ENCODE measurements at places on chromosomes 3 and 15.

- DNase-seq: no peak
These were observed 801.7 kb downstream of the DIPK2A start for GRCh38 chr3:144773350-144773749.

DNA sequence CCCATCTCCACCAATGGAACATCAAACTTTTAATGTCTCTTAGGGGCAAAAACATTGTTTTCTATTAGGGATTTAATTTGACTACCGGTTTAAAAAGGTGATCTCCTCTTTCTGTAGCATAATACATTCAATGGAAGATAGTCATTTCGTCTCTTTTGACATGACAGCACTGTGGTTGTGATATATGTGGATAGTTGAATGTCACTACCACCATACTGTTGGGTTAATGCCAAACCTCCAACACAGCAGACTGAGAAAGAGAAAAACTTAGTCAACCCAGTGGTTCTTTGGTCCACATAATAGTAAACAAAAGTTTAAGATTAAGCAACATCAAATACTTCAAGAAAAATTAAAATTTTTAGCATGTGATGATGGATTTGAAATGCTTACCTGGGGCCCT lies 530.4 kb downstream of the AGBL1 start:
- DNase-seq: no peak

DNA sequence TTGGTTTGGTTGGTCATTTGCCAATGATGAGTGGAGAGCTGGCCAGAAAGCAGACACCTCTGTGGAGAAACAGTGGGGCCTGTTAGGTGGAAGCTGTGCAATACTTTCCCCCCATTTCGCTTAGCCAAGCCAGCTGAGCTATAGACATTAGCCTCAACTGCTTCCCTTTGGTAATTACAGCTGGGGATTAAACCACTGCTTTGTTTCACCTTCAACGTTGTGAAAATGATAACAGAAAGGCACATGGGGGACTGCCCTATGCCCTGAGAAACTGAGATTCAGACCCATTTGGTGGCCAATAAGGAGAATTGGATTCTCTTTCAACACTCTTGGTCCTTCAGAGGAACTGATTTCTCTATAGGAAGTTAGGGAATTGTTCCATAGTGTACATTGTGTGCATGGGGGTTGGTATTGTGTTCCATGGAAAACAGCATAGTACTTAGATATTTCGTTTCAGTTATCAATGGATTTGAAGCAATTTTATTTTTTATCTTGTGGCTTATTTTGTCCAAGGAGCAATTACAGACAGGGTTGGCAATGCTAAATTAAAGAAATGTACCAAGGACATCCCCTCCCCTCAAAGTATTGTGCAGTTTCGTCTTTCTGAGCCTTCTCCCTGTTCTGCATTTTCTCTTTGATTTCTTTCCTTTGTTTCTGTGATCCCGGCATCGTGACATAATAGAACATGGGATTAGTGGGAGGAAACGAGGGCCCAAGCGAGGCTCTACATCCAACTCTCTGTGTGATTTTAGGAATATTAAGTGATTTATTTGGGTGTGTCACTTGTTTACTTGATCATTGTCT lies 194.3 kb downstream of the FNDC3B start:
- no peak for DNase-seq

- peak; percentile 80 for DNase-seq
These were observed 108.6 kb upstream of the AADACL2 start for GRCh38 chr3:151625086-151625485.

- peak; percentile 93 for DNase-seq
These were observed 16.8 kb downstream of the BCL2L10 start for GRCh38 chr15:52095597-52096262.

DNA sequence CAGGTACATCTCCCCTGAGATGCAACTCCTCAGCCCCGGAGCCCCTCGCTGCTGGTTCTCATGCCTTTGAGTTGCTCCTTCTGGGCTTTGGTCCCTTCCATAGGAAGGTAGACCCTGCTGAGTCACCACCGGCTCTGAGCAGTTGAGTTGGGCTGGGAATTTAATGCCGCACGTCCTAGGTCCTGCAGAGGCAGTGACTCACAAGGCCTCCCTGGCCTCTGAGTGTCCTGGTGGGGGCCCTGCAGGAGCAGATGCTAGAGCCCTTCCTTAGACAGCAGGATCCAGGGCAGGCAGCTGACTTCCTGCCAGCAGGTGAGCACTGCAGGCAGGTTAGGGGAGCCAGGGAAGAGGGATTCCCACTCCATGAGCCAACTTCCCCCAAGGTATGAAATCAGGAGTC lies 5.5 kb upstream of the NTRK3 start:
- DNase-seq: no peak

- no peak for DNase-seq
These were observed 966 bp upstream of the C3orf80 start for GRCh38 chr3:160224256-160224655.

GRCh38 chr15:66773129-66773873 lies 71.3 kb downstream of the SMAD6 start:
- peak; percentile 31 for DNase-seq

DNA sequence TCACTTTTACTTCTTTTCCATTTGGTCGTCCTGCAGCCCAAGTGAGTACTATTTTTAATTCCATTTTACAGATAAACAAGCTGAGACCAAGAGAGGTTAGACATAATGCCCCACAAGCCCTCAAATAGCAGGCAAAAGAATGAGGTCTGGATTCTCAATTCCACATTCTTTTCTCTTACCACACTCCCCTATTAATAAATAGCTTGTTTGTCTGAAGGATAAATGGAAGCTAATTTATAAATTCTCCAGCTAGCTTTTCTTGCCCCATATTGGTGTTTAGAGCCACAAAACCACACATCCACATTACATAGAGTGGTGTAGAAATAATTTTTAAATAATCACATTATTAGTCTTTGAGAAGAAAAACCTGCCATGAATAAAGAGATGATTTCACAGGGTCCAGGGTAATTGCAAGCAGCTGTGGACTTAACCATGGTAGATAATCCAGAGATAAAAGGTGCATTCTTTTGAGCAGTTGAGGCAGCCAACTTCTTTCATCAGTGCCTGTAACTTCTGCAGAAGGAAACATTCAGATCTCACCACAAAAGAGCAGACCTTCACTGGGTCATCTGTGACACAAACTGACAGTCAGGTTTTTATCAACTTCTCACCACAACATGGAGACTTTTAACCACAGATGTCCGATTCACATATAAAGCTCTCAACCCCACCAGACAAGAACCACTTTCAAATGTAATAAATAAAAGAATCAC lies 313.4 kb upstream of the STT3B start:
- no peak for DNase-seq

- no peak for DNase-seq
These were observed 220.1 kb upstream of the RORA start for GRCh38 chr15:61449186-61449702.

DNA sequence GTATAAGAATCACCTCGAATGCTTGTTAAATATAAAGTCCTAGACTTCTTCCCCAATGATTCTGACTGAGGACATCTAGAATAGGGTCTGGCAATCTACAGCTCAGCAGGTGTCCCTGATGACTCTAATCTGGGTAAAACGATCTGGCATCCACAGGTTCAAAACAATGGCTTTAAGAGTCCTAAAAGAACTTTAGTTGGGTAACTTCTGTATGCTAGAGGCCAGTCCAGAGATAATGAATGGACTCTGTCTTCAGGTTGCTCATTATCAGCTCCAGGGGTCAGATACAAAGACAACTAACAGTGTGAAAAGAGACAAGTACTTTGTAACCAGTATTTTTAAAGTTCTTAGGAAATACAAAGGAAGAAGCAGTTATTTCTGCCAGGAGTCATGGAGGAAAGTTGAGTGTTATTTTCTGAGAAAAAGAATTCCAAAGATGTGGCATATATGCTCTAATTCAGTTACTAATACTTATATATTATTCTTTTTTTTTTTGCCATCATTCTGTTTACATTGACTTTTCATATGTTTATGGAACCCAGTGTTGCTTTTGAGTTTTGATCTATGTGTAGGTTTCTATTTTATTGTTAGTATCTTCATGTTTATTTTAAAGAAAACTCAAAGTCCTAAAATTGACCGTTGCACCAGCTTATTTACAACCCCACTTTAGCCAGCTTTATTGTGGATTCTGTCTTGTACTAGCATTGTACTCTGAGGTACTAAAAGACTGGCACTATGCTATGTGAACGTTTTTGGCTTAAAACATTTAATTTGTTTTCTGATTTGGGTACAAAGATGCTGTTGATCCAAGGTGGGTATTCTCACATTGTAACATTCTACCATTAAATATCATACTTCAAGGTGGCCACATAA lies 3.1 kb upstream of the GPR15 start:
- no peak for DNase-seq

GRCh38 chr3:41198526-41198925 lies 779 bp upstream of the CTNNB1 start:
- peak; percentile 18 for DNase-seq

DNA sequence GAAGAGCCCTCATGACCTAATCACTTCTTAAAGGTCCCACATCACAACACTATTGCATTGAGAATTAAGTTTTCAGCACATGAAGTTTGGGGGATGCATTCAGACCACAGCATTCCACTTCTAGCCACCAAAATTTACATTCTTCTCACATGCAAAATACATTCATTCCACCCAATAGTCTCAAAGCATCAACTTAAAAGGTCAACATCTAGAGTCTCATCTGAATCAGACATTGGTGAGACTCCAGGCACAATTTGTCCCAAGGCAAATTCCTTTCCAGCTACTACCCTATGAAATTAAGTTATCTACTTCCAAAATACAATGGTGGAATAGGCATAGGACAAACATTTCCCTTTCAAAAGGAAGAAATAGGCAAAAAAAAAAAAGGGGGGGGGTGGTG lies 64.9 kb downstream of the PLSCR2 start:
- peak; percentile 44 for DNase-seq

DNA sequence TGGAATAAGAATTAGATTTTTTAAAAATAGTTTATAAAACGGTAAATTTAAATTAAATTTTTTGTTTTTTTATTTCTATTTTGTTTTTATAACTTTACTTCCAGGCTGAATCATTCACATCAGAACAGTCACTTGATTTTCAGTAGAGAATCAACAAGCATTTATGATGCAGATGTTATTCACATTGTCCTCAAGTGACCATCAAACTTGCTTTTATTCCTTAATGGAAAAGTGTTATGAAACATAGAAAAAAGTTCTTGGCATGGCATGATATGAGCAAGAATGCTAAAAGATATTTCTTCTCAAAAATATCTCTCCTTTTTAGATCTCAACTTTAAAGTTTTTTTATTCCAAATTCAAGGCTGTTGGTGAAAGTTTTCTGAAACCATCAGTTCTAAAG lies 70.9 kb upstream of the TGFBR2 start:
- DNase-seq: peak; percentile 40

DNA sequence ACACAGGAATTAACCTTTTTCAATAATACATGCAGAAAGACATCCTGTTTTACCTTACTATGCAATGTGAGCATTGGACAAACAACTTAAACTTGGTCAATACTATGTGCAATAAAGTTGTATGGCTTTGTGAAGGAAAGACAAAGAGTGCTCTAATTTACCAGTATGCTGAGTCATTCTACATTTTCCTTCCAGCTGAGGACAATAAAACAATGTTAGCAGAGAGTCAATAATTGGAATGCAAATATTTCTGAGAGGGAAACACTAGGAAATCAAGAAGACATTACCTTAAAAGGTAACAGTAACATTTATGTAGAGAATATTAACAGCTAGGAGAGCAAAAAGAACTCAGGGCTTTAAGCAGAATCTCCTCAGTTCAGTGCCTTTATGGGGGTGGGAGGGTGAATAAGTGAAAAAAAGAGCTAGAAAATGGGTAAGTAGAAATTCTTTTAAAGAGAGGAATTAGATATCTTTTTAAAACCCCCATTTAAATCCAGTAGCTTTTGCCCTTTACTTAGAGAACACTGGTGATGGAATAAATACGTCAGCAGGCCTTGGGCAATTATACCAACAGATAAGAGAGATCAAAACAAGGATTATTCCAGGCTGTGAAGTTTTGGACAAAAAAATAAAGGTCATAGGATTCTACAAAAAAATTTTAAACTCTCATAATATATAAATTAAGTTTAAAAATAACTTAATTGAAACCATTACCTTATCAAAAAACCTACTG lies 11.6 kb upstream of the HGD start:
- peak; percentile 67 for DNase-seq

DNA sequence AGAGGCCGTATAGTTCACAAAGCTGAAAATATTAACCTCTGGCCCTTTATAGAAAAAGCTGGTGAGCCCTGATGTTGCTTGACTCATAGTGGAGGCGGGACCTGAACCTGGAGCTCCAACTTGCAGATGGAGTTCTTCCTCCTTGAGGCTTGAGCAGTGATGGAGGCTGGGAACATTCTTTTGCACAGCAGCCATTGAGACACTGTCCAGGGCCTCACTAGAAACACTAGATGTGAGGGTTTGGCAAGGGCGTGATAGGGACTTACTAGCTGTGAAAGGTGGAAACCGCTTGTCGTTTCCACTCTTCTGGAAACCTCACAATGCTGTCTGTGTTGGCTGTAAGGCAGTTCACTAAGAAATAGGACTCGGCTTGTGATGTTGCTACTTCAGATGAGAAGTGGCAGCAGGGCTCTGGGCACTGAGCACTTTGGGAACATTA lies 12.5 kb downstream of the SMAD6 start:
- DNase-seq: peak; percentile 45

GRCh38 chr3:152192936-152193672 lies 75.6 kb upstream of the MBNL1 start:
- DNase-seq: no peak

DNA sequence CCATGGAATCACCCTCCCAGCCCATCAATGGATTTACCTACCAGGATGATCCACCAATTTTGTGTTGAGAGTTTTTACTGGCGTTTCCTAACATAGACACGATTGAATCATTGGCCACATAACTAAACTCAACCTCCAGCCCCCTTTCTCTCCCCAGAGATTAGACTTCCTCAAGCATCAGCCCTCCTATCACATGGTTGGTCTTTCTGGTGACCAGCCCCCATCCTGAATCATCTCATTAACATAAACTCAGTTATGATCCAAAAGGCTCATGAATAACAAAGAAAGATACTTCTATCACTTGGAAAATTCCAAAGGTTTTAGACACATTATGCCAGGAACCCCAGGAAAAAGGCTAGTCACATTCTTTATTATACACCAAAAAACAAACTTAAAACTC lies 21.2 kb downstream of the PRKAR2A start:
- peak; percentile 63 for DNase-seq

GRCh38 chr15:40828447-40829036 lies at the start of gene PPP1R14D:
Gene PPP1R14D, minus strand, starts transcription at chr15:40828708. Its CDS starts 67 bp downstream, at chr15:40828641.
- DNase-seq: no peak

- peak; percentile 29 for DNase-seq
These were observed 342.8 kb upstream of the IL12A start for GRCh38 chr3:159645874-159646273.

Measured in adipocyte (in vitro differentiated cells).